ENCODE measurements at places on chromosomes 2 and 18.

DNA sequence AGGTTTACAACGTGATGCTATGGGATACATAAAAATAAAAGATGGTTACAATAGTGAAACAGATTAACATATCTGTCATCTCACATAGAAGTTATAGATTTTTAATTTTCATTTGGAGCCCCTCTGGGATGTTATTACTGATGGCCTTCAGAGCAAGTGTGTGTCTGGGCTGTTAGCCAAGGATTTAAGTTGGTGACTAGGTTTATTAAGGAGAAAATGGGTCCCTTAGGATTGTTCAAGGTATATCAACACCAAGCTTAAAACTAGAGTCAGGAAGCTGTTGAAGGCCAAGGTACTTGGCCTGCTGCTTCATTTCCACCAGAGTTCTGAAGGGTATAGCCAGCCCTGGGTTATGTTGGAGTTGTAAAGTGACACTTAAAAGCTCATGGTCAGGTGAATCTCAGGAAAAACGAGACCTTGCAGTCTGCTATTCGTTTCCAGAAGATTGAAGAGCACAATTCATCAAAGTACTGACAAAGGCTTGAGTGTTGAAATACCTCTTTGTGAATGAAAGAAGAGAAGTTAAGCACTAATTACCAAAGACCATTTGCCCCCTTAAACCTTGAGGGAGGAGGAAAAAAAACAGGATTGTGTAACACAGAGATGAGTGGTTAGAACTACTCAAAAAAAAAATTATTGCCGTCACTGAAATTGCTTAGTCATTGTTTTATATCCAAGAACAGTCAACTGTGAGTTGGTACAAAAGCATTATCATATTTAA lies 48.4 kb downstream of the MAP2 start:
- DNase-seq: peak; percentile 72

DNA sequence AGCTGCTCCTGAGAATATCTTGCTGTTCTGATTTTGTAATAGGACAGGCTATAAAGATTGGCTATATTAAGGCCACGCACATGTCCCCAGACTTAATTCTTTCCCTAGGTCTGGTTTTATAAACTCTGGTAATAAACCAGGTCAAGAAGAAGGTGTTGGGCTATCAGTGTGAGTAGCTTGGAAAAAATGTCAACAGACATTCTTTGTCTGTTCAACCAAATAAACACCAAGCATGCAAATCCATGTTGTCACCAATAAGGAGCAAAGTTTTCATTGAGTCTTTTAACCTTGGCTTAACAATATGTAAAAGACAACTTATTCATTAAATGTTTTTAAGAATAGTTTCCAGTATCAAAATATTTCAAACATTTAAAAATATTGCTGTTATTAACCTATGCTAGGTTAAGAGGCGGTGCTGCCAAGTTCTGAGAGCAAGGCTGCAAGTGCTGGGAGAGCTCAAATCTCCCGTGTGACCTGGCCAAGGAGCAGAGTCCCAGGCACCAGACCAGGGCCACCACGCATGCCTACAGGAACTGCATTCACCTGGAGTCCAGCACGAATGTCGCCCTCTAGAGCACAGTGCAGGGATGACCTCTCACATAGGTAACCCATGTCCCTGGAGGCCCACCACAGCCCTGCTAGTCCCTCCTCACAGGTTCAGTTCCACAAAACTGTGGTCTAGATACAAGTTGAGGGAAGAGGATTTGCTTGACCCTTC lies 120.5 kb upstream of the POU3F3 start:
- peak; percentile 33 for DNase-seq

DNA sequence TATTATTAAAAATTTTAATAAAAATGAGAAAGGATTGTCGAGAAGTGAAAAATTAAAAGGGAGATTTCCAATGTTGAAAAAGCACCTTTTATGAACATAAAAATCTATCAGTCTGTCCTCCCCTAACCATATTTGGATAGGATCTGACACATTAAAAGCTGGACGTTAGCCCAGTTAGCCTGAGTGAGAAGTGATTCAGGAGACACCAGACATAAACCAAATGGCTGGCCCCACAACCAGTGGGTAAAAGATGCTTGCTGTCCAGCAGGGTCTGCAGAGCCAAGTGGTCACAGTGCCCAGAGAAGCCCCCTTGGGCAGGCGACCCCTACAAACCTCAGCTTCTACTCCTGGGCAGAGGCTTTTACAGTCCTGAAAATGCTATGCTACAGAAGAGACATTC lies 253.8 kb upstream of the LYPD1 start:
- DNase-seq: no peak

- DNase-seq: no peak
These were observed 246.0 kb upstream of the LYPD1 start for GRCh38 chr2:132915812-132916549.

DNA sequence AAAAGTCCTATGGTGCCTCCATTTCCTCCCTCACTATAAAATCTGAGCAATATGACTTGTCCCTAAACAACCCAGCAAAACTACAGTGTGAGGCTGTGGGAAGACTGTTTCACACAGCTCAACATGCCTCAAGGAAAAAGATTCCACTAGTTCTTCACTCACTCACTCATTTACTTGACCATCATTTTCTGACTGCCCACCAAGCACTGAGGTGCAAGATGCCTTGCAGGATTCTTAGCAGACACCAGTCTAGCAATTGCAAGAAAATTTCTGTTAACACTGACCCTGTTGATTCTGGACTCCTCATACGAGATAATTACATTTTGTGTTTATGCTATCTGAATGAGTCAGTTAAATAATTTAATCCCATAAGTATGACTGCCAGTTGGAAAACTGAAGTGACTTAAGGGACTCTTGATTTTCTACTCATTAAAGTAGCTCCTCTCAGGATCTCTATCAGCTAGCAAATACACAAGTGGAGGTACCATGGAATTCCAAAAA lies 51.9 kb upstream of the PCBP1 start:
- no peak for DNase-seq
